WTC11 (cell line): ENCODE measurements at places on chromosomes 4 and X. TPM values are rescaled to one million over a fixed set of nuclear protein-coding genes. Genes with fewer than 3 reads are reported as not detected.
A peak's percentile ranks its signal among the peaks of the same experiment; 100 is the strongest.

DNA sequence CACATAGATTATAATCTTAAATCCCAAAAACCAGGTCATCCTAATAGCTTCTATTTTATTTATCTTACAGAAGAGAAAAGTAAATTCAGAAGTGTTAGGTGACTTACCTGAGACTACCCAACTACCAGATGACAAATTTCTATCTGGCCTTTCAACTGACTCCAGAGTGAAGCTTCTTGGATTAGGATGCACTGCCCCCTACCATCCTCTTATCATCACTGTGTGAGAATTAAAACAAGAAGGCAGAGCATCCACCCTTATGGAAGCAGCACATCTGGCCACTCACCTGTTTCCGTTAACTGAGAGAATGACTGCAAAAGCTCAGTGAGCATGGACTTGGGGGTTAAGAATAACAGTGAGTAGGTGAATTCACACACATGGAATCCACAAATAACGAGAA, 502.6 kb upstream of the TECRL start:
- no peaks in the 10 kb centered on the region for H3K27me3 ChIP-seq
- H3K36me3 ChIP-seq = peaks cover 26% of the 10 kb centered on the region
- H3K4me3 ChIP-seq = no peak overlapping the region
- H3K4me1 ChIP-seq = peaks cover 10% of the 10 kb centered on the region
- peak; percentile 37 for DNase-seq

GRCh38 chr4:26124753-26125321, 196.0 kb upstream of the RBPJ start:
- DNase-seq = no peak
- H3K36me3 ChIP-seq = no peaks in the 10 kb centered on the region
- H3K4me3 ChIP-seq = no peak overlapping the region
- H3K27me3 ChIP-seq = no peaks in the 10 kb centered on the region; the same call in 1 of the 2 replicates
- H3K4me1 ChIP-seq = no peaks in the 10 kb centered on the region

CXCL6 gene
- 3.8 to 4.9 TPM (median 4.4 TPM) in 3 replicates for total RNA-seq

DNA sequence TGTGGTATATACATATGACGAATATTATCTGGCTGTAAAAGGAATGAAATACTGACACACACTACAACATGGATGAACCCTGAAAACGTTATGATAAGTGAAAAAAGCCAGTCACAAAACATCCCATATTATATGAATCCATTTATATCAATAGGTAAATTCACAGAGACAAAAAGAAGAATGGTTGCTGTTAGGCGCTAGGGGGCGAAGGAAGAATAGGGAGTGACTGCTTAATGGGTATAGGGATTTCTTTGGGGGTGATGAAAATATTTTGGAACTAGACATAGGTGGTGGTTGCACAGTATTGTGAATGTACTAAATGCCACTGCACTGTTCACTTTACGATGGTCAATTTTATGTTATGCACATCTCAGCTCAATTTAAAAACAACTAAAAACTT, 96.4 kb upstream of the EGFL6 start:
- H3K4me1 ChIP-seq = peaks cover 18% of the 10 kb centered on the region
- H3K36me3 ChIP-seq = no peaks in the 10 kb centered on the region
- no peak overlapping the region for H3K27ac ChIP-seq
- no peaks in the 10 kb centered on the region for H3K27me3 ChIP-seq
- H3K4me3 ChIP-seq = no peak overlapping the region
- DNase-seq = no peak

DNA sequence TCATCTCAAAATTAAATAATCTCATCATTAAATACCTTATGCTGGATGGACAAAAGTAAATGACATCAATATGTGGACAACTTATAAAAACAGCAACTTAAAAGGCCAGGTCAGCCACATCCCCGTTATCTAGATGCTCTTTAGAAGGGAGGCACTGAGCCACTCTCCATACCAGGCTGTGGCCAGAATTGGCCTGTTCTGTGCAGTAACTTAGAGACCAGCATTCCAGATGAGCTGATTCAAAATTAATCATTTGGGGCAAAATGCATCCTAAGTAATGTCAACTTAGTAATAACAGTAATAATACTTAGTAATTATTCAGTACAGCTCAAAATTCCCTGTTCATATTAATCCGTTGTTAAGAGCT, 373.6 kb downstream of the FBXW7 start:
- no peak overlapping the region for H3K27ac ChIP-seq
- no peaks in the 10 kb centered on the region; the same call in 1 of the 2 replicates for H3K27me3 ChIP-seq
- H3K36me3 ChIP-seq = no peaks in the 10 kb centered on the region
- no peak overlapping the region for H3K4me3 ChIP-seq
- no peak for DNase-seq
- H3K4me1 ChIP-seq = peaks cover 30% of the 10 kb centered on the region

DNA sequence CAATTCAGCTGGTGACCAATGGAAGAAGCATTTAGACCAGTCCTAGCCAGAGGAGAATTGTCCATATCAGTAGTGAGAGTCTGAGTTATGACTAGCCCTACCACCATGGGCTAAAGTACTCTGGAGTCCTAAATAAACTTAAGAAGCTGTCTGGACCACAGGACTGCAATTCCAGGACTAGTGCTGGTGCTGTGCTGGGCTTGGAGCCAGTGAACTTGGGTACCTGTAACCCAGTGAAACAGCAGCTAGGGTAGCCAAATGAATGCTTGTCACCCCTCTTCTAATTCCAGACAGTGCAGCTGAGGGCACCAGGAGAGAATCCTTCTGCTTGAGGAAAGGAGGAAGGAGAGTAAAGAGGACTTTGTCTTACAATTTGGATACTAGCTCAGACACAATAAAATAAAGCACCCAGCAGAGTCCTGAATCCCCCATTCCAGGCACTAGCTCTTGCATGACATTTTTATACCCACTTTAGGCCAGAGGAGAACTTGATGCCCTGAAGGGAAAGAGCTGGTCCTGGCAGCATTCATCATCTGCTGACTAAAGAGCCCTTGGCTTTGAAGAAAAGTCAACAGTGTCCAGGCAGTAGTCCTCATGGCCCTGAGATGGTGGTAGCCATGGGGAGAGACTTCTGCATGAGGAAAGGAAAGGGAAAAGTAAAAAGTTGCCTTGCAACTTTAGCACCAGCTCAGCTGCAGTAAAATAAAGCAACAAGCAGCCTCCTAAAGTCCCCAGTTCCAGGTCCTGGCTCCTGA, 2675.7 kb downstream of the PCDH7 start:
- no peak overlapping the region for H3K4me3 ChIP-seq
- DNase-seq = no peak
- H3K27ac ChIP-seq = no peak overlapping the region
- no peaks in the 10 kb centered on the region for H3K27me3 ChIP-seq
